NCI-H510A treated with DMSO at 0.1 percent for 48 hours (cell line): ENCODE measurements at places on chromosomes 3 and 15.

GRCh38 chr3:133880287-133880686 is 15.4 kb downstream of the RAB6B start:
- no peak for DNase-seq

DNA sequence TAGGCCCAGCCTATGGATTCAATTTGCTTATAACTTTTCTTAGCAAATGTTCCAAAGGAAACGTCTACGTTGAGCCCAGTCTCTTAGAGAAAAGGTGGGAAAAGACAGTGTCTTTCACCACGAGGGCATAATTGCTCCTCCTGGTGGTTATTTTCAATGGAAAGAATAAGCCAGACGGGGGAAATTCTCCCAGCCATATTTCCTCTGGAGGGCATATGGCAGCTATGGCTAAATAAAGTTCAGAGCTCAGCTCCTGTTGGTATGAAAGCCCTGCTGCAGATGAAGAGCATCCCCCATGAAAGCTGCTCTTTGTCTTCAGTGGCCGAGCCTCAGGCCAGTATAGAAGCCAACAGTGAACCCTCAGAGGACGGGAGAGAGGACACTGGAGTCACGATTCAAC is 297.9 kb downstream of the RYR3 start:
- DNase-seq, result no peak

DNA sequence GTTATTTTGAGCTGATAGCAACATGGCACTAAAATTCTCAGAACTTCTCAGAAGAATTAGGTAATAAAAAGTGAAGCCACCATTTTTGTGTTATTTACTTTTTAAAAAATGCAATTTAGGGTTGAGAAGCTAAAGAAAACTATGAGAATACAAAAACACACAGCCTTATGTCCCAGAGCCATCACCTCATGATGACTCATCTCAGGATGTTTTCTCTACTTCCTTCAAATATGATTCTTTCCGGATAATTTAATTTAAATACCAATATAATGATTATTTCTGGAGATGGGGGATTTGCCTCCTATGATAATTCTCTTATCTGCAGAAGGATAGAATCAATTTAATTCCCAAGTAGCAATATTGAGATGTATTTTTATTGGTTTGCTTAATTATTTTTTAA is 105.6 kb upstream of the BFSP2 start:
- DNase-seq, result no peak

GRCh38 chr3:46902188-46902631 is 24.7 kb downstream of the PTH1R start:
- no peak for DNase-seq

DNA sequence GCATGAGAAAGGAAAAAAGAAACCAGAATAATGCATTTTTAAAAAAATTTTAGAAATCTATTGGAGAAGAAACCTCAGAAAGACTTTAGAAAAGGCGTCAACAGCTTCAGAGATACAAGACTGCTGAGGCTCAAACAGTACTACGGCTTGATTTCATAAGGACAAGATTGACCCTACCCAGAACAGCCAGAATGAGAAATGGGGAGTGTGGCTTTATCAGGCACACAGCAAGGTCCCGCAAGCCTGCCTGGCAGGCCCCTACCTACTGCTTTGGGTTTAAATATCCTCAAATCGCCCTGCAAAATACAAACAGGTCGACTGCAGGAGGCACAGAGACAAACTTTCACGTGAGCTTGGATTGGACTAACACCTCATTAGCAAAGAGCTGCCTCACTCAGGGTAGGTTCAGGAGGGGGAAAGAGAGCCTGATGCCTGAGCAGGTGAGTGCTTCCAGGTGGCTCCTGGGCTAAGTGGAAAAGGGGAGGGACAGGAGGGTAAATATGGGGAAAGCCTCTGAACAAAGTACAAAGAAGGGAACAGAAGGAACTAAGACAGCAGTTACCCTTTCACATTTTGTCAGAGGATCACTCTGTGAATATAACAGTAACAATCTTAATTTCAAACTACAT is 87.5 kb downstream of the RORA start:
- DNase-seq, result peak; percentile 77

GRCh38 chr15:60255390-60255789 is 142.4 kb downstream of the ANXA2 start:
- no peak for DNase-seq

GRCh38 chr3:97880267-97880666 is 58.5 kb downstream of the CRYBG3 start:
- DNase-seq, result no peak

- no peak for DNase-seq
Measured at GRCh38 chr3:188197388-188197847, 43.5 kb downstream of the LPP start.

GRCh38 chr3:170414202-170414663 is 4.4 kb upstream of the CLDN11 start:
- DNase-seq, result peak; percentile 78

- DNase-seq, result no peak
Measured at GRCh38 chr3:40120067-40120692, 189.3 kb upstream of the EIF1B start.

GRCh38 chr15:43483297-43484128 is 9.4 kb downstream of the TP53BP1 start:
- DNase-seq, result no peak

DNA sequence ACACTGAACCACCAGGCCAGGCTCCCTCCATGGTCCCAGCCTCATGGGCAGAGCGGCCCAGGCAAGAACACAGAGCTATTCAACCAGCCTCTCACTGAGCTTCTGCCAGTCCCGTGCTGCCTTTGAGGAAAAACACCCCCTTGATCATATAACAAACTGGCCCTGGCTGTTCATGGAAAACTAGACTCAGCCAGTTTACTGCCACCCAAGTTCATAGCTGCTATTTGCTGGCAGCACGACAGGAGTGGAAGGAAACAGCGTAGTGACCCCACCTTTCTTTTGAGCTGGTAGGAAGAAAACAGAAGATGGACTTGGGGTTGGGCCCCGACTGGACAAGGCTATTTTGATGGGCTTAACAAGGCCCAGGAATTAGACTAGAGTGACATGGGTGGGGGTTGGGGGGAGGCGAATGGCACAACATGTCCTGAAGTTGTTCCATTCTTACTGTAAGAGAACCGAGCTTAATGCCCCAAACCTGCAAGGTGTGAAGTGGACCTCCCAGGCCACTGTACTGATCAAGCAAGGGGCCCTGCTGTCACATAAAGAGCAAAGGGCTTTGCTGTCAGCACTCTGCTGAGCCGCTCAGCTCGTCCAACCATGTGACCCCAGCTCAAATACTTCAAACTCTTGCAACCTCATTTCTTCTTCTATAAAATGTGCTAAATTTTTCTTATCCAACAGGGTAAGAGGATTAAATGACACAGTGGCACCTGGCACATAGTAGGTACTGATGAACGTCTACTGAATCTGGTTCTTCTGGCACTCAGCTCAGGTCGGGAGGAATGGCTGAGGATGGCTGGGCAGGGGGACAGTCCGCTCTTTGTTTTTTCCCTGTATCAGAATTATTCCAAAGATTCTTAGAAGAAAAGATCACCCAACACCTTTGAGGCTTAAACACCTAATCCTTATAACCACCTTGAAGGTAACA is 1.6 kb downstream of the FBXL22 start:
- no peak for DNase-seq

GRCh38 chr15:63049783-63050371 is 7.3 kb downstream of the TPM1 start:
- DNase-seq, result no peak

DNA sequence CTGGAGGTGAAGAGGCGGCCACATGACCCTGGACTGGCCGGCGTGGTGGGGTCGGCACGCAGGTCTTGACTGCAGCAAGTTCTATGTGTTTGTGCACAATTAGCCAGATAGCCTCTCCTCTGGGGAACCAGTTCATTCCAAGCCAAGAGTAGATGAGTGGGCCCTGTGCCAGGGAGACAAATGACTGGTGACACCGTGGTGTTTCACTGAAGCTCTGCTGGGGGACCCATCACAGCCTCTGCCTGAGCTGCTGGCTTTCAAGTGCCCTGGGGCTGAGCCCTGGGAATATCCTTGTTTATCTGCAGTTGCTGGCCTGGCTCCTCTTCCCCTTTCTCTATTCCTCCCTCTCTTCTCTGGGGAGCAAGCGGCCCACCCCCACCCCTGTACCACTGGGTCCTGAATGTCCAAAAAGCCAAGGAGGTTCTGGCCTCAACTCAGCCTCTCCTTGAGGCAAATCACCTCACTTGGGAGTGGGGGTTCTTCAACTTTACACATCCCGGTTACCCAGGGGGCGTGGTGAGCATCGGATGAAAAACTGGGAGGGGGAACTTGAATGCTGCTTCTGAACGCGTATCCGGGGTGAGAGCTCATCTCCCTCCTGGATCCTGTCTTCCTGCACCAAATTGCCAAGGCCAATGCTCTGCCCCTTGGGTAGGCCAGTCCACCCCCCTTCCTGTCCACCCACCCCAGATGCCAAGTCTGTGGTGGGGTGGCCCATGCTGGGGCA is 199.6 kb upstream of the LYSMD4 start:
- DNase-seq, result no peak

DNA sequence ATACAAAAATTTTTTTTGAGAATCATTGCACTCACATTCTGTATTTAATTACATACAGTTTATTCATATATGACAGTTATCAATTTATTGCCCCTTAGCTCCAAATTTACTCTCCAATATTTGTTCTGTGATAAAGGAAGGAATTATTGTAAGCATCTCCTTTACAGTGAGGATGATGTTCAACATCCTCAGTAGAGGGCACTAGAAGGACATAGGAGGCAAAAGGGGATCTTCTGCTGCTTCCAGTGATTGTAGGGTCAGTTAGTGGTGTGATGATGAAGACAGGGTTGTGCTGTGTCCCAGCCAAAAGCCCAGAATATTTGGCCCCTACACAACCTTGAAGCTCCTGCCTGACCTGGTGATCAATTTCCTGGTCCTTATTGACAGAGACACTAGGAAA is 89.9 kb upstream of the DCBLD2 start:
- DNase-seq, result no peak

DNA sequence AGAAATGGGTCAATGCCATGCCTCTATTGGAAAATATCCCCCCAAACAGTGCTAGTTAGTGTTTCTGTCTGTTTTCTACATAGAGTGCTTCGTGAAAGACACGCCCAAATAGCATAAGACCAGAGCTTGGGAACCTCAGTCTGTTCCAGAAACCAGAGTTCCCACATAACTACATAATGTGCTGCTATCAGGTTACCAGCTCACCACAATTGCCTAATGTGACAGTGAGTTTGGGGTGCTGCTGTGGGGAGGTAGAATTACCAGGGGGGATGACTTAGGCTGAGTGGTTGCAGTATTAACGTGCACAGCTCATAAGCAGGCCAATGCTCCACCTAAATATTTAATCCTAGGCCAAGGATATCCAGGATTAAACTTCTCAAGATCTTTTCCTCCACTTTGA is 39.2 kb downstream of the DUT start:
- no peak for DNase-seq

GRCh38 chr3:37752649-37753025 is 109.0 kb upstream of the CTDSPL start:
- peak; percentile 28 for DNase-seq

DNA sequence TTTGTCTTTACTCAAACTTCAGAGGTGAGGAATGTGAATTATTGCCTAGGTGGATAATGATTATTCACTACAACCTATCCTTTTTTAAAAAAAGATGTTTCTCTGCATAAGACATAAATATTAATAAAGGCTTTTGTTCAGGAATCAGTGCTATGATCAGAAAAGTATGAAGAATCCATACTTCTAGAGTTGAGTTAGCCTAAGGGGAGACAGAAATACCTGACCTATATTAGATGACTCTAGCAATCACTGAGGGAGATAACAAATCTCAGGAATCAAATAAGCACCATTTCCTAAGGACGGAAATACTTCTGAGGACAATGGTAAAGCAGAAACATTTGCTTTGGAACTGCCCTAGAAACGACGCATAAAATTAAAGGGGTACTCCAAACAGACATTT is 763.8 kb downstream of the GBE1 start:
- DNase-seq, result no peak

GRCh38 chr15:75925440-75925839 is 21.8 kb downstream of the FBXO22 start:
- no peak for DNase-seq

- no peak for DNase-seq
Measured at GRCh38 chr3:142215106-142215505, 10.3 kb downstream of the GK5 start.

DNA sequence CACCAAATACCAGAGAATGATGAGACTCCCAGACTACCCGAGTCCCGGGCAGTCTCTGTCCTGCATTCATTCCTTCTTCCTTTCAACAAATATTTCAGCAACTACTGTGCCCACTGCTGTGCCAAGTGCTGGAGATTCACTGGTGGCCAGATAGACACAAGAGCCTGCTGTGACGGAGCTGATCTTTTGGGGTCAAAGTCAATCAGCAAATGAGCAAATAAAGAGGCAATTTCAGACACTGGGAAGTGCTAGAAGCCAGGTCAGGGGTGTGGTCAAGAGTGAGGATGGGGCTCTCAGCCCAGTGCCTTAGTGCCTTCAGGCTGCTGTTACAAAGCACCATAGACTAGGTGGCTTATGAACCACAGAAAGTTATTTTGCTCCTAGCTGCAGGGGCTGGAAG is 104.9 kb upstream of the IQSEC1 start:
- DNase-seq, result no peak

DNA sequence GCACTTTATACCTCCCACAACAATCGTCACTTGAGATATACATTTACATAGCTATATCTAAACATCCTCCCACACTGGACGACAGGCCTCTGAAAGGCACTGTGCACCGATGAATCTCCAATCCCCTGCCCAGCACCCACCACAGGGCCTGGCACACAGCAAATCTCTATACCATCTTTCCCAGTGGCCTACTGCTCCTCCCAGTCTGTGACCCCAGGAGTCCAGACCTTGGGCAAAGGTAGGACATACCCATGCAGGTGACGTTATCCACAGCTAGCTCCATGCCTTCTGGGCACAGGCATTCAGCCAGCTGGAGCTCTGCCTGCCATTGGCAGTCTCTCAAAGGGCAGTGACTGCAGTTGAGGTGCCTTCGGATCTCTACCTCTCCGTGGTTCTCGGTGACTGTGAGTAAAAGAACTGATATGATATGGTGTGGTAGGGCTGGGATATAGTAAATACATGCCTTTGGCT is 5.8 kb downstream of the LTK start:
- DNase-seq, result no peak

GRCh38 chr15:74838137-74838516 is 4.8 kb downstream of the ULK3 start:
- DNase-seq, result no peak

DNA sequence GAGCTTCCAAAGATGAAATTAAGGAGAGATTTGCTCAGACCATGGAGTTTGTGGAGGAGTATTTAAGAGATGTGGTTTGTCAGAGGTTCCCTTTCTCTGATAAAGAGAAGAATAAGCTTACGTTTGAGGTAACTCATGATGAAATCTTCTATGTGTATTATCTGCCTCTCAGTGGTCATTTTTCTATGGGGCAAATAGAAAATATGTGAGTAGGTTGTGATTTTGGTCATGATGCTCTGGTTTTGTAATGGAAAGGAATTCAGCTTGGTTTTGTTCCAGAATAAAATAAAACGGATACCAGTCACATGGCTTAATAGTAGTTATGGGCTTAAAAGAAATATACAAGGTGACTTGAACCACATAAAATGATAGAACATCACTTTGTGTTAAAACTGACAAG is 181.1 kb downstream of the ITPR1 start:
- no peak for DNase-seq

- no peak for DNase-seq
Measured at GRCh38 chr15:66071921-66072295, 181.6 kb downstream of the MEGF11 start.

GRCh38 chr3:17798000-17798399 is 55.6 kb upstream of the TBC1D5 start:
- DNase-seq, result no peak

GRCh38 chr3:174440741-174441587 is 418.2 kb upstream of the NAALADL2 start:
- peak; percentile 81 for DNase-seq
